ENCODE measurements at places on chromosomes 7 and 10.

DNA sequence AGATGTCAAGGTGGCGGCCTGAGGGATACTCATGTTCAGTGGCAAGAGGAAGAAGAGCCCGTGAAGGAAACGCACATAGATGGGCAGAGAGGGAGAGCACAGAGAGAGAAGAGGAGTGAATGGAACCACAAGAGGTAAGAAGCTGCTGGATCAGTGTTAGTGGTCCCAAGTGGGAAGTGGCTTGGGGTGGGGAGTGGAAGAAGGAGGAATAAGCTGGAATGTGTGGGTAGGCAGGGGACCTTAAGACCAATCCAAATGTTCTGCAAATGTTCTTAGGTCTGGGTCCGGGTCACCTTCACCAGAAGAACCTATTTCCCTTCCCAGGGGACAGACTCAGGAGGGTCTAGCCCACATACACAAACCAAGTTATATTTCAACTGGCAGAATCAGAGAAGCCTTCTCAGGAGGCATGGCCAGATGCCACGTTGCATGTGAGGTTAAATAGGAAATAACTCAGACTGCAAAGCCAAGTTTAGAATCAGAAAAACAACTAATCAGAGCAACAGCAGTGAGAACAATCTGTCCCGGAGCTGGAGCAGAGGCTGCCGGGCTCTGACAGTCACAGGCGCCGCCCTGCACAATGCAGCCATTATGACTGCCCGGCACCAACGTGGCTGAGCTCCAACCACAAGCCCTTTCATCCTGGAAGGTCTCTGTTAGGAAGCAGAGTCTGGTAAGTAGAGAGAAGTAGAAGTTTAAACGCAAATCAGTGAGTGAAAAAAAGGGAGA, 78.6 kb upstream of the ARMC3 start:
- no peak for DNase-seq

DNA sequence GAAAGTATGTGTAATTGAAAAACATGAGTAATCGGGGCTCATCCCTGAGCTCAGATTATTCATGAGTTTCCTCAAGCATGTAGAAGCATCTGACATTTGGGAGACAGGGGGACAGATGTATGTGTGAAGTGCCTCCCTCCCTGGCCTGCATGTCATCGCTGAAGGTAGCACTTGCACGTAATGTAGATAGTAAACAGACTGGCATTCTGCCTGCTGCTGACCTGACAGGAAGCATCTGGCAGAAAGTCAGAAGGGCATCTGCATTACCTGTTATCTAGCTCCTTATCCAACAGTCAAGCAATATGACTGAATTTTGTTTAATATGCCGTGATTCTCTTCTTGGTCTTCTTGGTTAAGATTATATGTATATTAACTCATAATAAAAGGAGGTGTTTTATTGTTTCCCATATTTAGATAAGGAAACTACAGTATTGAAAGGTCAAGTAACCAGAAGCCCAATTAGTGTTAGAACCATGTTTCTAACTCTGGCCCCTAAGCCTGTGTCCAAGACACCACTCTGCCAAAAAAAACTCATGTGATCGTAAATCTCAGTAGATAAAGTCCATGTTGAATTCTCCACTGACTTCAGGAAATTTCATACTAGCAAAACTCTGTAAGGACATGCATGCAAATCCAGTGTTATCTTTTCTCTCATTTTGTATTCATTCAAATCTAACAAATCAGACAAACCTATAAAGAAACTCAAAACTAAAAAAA, 918.1 kb upstream of the MBL2 start:
- no peak for DNase-seq

DNA sequence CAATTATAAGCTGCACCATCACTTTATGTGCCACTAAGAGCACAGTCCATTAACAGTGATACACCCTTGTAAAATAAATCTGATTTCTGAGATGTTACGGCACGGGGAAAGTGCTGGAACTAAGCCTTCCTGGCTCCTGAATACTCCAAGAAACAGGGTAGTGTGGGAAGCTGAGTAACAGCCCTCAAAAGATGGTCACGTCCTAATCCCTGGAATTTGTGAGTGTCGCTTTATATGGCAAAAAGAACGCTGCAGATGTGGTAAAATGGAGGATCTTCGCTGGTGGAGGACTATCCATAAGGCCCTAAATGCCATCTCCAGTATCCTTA, 13.5 kb downstream of the ESYT2 start:
- no peak for DNase-seq

- no peak for DNase-seq
Measured at GRCh38 chr10:117553142-117553814, 10.7 kb downstream of the EMX2 start.

- DNase-seq = no peak
Measured at GRCh38 chr7:87316846-87317552, 28.5 kb upstream of the CROT start.

DNA sequence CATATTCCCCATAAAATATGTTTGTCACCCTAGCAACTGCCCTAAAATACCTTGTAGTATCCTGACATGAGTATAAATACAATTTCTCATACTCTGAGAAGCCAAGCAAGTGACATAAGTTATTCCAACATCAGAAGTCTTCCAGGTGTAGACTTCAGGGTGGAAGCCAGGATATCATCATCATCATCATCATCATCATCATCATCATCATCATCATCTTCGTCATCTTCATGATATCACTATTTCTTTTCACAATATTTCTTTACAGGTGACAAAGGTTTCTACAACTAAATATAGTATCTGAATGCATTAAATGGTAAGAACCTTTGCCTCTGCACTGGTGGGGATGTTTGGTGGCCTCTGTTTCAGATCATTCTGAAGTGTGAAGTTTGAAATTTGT, 10.0 kb upstream of the GPR141 start:
- no peak for DNase-seq

DNA sequence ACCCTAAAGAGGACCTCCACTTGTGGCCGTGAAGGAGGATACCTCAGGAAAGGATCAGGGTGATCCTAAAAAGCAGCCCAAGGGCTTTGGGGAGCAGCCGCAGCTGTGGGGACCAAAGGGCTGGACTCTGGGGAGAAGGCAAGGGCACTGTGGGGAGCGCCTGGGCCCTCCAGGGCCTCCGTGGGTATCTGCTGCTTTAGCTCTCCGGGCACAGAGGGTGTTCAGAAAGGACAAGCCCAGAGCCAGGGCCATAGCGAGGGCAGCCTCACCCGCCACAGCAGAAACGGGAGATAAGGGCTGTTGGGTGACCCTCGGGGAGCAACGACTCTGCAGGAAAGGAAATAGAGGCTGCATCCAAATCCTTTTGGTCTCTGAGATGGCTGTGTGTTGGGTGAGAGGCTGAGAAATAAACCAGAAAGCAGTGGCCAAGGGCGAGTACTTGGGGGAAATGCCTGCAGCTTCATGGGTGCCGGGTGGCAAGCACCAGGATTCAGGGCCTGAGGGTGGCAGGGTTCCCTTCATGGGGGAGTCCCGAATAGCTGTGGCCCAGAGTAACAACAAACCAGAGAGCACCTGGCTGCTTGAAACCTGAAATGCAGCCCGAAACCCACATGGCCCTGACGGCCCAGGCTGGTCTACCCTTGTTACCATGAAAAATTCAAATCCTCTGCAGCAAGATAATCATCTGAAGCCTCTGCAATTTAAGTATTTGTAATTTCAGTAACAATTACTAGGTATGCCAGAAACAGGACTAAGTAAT, 95.2 kb downstream of the VIPR2 start:
- DNase-seq = no peak

DNA sequence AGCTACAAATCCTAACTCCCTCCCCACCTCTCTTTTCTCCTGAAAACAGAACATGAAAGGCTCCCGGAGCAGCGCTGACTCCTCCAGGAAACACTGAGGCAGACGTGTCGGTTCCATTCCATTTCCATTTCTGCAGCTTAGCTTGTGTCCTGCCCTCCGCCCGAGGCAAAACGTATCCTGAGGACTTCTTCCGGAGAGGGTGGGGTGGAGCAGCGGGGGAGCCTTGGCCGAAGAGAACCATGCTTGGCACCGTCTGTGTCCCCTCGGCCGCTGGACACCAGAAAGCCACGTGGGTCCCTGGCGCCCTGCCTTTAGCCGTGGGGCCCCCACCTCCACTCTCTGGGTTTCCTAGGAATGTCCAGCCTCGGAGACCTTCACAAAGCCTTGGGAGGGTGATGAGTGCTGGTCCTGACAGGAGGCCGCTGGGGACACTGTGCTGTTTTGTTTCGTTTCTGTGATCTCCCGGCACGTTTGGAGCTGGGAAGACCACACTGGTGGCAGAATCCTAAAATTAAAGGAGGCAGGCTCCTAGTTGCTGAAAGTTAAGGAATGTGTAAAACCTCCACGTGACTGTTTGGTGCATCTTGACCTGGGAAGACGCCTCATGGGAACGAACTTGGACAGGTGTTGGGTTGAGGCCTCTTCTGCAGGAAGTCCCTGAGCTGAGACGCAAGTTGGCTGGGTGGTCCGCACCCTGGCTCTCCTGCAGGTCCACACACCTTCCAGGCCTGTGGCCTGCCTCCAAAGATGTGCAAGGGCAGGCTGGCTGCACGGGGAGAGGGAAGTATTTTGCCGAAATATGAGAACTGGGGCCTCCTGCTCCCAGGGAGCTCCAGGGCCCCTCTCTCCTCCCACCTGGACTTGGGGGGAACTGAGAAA, 30.4 kb downstream of the PFKFB3 start:
- DNase-seq = no peak

GRCh38 chr10:31095677-31096560, 64.3 kb upstream of the ZNF438 start:
- no peak for DNase-seq

DNA sequence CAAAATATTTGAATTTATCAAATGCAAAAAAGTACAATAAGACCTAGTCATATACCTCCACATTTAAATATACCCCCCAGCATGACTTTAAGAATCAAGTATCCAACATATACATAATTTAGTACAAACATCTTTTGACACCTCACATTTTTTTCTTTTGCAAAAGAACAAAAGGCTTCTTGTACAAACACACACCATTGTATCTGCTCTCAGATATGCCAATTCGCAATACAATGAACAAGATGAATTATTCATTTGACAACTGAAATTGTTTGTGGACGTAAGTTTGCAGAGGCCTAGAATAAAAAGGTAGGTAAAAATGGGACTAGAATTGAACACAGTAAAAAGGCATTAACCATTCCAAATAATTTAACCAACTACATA, 154.4 kb downstream of the CACNA2D1 start:
- no peak for DNase-seq

GRCh38 chr10:986881-987619, 1.2 kb upstream of the GTPBP4 start:
- no peak for DNase-seq

GRCh38 chr7:138550337-138550736, 90.3 kb downstream of the TRIM24 start:
- no peak for DNase-seq

- no peak for DNase-seq
Measured at GRCh38 chr7:20268824-20269223, 51.6 kb upstream of the MACC1 start.

DNA sequence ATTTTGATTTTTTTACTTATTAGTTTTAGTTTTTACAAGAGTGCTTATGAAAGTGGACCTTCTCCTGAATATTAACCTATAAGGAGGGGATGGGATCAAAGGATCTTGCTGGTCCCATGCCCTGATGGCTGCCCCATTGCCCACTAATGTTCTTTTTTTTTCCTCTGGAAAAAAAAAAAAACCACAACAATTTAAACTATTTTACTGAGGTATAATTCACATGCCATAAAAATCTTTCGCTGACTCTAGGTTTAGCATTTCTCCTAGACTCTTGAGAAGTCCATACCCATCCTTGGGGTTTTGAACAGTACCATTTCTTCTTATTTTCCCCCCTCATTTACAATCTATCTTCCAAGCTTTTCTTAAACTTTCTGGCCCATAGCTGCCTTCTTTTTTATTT, 481.8 kb downstream of the TFEC start:
- no peak for DNase-seq

DNA sequence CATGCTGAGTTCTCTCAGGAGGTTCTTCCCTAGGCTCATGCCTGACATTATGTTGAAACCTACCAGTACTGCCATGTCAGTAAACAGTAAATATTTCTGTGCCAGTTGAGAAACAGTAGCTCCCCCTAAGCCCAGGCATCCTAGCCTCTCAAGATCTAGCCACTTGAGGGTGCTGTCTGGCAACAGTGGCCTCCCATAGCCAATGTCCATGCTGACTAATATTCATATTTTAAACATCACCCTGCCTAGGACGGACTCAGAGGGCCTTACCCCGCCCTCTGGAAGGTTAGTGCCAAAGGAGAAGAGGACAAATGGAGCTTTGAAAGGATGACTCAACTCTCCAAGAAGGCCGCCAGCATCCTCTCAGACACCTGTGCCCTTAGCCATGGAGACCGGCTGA, 7.7 kb downstream of the ACSM6 start:
- peak; percentile 29 for DNase-seq

GRCh38 chr7:1748076-1748838, 78.2 kb downstream of the ELFN1 start:
- DNase-seq = peak; percentile 24

DNA sequence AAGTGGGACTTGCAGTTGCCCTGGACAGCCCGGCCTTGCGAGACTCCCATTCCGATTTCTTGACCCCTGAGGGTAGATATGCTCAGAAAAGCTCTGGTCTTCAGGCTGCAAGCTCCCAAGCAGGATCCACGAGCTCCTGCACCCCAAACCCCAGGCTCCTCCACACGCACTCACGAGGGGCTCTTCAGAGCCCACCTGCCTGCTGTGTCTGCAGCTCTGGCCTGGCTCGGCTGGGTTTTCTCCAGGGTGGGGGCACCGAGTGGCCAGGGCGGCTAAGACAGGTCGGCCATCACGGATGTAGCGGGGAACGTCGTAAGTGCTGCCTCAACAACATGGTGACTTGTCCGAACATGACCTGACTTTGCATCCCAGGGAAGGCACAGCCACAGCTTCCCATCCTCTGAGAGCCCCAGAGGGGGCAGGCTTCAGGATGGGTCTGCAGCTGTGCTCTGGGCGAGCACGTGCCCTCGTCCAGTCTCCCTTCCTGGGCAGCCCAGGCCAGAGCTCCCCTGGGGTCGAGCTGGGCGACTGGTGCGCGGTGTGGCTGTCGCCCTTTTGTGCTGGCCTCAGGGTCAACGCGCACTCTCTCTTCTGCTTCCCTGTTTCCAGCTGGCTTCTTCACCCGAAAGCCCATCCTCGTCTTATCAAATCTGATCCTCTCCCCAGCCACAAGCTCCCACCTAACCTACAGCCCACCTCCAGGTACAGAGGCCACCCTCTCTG, 415.3 kb downstream of the DNAJB6 start:
- no peak for DNase-seq

GRCh38 chr10:50224330-50224952, 26.9 kb downstream of the ASAH2 start:
- no peak for DNase-seq

DNA sequence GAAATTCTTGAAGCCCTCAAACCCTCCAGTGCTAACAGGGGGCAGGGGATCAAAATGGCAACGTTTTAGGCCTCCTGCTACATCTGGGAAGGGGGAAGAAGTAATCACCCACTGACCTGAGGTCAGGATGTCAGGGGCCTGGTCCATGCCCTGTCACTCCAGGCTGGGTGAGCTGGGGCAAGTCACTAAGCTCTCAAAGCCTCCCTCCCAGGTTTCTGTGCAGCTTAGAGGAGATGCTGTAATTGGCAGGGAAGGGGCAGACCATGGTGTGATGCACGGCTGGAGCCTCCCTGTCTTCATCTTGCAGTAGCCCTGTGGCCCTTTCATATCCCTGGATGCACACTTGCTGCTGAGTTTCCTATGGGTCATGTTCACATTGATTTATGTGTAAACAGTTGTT, 27.2 kb downstream of the LEP start:
- no peak for DNase-seq
